ENCODE measurements at places on chromosomes 11 and 22.

DNA sequence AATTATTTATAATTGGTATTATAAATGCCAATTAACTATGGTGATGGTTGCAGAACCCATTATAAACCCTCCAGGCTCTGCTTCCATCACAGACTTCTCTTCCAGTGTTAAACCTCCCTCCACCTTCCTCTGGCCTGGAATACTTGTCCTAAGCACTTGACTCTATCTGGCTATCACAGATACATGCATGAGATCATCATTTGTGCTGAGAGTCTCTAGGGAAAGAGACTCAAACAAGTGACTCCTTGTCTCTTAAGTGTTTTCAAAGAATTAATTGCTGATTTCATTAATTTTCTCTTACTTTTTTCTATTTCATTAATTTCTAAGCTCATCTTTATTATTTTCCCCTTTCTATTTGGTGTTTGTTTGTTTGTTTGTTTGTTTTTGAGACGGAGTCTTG, 29.1 kb downstream of the RTL6 start:
- no peak for DNase-seq

DNA sequence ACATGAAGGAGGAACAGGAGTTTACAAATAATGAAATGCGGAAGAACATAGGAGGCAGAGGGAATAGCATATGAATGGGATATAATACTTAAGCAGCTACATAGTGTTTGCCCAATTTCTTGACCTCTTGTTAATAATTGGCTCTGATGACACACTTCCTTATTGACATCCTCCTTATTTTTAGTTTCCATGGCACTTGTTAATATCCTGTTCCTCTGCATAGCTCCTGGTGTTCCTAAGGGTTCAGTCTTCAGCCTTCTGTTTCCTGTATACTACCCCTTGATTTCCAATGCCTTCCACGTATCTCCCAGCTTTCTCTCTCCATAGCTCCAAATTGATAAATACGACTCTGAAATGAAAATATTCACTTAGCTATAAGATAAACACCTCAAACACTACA, 663.8 kb upstream of the API5 start:
- DNase-seq: no peak

DNA sequence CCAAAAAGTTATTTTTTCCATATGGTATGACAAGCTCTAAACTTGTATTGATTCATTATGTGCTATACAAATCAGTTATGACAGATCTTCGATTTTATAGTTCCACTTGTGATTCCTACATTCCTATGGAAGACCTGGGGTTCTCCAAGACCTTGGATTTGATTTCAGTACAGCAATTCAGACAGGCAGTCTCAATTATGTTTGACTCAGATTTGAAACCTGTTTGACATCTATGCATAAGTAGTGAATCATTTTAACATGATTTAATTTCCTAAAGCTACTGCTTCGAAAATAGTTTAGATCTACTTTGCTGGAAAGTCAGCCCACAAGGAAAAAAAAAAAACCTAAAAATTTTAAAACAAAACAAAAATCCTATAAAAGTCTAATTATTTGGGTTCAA, 820.4 kb downstream of the LUZP2 start:
- DNase-seq: no peak

GRCh38 chr22:27299181-27300085, 502.1 kb downstream of the MN1 start:
- DNase-seq: peak; percentile 18

DNA sequence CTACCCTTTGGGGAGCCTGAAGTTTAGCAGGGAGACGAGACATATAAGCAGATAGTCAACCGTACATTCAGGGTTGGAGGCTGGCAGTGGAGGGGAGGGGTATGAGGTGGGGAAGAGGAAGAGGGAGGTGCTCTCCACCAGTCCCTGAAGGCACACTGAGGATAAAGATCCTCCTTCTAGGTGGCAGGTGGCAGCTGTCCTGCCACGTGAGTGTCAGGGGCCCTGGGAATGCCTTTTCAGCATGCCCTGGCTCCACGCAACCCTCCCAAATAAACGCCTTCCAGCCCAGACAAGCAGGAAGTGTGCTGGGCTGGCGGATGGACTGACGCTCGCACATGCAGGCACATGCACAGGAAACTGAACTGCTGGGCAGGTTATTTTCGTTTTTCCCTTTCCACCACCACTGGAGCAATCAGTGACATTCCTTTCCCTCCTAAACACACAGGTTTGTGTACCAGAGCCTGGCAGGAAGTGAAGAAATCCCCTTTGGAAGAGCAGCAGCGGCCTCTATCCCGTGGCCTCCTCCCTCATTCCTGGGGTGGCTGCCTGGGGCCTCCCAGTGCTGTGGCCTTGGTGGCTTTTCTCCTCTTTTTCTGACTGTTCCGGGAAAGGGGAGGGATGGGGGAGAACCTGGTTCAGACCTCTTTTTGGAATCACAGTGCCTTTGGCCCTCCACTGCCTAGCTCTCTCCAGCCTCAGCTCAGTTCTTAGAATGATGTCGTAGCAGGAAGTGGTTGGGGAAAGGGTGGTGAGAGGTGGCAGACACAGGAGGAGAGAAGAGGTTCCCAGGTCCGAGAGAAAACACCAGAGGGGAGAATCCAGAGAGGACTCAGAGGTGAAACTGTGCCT, 157.0 kb upstream of the TIMP3 start:
- DNase-seq: peak; percentile 12

DNA sequence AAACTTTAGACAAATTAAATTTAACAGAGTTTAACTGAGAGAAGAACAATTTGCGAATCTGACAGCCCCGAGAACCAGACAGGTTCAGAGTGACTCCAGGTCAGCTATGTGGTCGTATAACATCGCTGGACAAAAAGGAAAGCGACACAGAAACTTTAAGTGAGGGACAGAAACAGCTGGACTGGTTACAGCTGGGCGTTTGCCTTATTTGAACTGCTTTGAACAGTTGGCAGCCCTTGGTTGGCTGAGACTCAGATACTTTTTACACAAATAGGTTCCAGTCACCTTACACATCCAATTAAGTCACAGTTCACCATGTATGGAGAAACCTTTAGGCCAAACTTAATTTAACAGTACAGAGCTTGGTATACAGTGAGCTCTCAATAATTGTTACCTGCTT, 436.9 kb downstream of the GUCY1A2 start:
- no peak for DNase-seq

- DNase-seq: peak; percentile 31
Observed at GRCh38 chr11:102276783-102277182, 40.5 kb upstream of the BIRC3 start.

GRCh38 chr11:13355191-13355590, 77.6 kb downstream of the BMAL1 start:
- peak; percentile 15 for DNase-seq

GRCh38 chr11:14669958-14670357, 26.4 kb downstream of the PDE3B start:
- DNase-seq: no peak

DNA sequence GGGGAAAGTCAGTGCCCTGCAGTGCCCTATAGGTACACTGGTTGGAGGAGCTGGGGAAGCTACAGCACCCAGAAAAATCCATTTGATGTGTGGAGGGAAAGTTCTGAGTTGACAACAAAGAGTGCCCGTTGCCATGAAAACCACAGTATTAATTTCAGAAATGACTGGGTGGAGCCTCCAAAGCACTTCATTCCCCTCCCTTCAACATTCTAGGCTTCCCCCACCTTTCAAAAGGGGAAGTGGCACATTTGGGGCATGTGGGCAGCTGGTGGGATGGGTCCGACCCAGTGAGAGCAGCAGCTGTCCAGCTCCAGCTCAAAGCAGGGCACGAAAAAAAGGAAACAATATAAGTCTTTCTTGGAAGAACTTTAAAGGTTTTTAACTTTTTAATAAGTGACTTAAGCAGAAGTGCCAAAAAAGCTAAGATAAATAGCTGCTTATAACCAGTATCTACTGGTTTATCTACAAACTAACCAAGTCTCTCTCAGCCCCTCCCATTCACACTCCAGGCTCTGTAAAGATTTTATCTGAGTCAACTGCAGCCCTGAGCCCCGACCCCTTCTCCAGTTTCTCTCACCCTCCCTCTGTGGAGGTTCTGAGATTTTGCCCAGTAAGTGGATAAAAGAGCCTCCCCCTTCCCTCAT, 9.0 kb upstream of the AHNAK start:
- peak; percentile 49 for DNase-seq

DNA sequence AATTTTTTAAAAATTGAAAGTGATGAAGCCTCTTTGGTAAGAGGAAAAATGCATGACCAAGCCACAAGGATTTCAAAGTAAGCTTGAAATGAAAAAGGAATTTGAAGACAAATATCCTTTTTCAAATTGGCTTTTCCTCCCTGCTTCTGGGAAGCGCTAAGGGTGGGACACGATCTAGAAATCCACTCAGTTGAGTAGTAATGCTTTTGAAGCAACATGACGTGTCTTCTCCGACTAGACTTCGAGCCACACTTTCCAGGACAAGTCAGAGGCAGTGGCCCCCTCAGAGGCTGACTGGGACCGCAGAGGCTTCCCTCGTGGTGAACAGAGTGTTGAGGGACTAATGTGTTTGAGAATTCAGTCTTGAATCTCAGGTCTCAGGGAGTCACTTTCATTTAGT, 39.8 kb downstream of the KREMEN1 start:
- peak; percentile 70 for DNase-seq

DNA sequence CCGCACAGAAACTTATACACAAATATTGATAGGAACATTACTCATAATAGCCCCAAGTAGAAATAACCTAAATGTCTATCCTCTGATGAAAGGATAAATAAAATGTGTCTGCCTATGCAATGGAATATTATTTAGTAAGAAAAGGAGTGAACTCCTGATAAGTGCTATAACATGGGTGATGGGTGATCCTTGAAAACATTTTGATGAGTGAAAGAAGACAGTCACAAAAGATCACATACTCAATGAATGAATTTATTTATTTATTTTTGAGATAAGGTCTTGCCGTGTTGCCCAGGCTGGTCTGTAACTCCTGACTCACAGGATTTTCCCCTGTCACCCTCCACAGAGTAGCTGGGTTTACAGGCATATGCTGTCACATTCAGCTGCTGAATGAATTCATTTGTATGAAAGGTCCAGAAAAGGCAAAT, 17.3 kb downstream of the RNF121 start:
- peak; percentile 73 for DNase-seq

GRCh38 chr11:10197091-10197490, 96.9 kb downstream of the SBF2 start:
- peak; percentile 78 for DNase-seq

DNA sequence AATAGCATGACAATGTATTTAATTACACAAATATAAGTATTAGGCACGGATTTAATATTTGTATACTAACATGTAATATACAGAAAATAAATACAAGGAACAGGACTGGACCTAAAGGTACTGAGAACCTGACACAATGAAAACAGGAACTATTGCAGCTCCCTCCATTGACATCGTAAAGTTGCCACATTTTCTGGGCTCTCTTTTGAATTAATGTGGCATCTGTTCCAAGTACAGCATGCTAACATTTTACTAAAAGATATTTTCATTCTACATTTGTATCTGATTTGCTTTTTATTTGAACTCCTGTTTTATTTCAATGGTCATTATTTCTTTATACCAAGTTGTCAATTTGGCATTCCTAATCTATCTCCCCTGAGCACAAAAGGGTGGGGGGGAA, 15.3 kb downstream of the PHF21A start:
- DNase-seq: no peak

DNA sequence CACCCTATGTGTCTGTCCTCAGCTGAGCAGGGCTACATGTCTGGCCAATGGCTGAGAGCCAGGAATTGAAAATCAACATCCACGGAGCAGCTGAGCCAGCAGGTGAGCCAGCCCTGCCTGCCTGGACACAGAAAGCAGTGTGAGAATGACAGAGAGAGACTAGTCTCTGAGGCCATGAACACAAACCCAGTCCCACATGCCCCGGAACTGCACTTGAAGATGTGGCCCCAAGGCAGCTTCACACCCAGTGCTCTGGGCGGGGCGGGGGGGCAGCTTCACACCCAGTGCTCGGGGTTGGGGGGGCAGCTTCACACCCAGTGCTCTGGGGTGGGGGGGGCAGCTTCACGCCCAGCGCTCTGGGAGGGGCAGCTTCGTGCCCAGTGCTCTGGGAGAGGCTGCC, 37.6 kb downstream of the TRMU start:
- no peak for DNase-seq

DNA sequence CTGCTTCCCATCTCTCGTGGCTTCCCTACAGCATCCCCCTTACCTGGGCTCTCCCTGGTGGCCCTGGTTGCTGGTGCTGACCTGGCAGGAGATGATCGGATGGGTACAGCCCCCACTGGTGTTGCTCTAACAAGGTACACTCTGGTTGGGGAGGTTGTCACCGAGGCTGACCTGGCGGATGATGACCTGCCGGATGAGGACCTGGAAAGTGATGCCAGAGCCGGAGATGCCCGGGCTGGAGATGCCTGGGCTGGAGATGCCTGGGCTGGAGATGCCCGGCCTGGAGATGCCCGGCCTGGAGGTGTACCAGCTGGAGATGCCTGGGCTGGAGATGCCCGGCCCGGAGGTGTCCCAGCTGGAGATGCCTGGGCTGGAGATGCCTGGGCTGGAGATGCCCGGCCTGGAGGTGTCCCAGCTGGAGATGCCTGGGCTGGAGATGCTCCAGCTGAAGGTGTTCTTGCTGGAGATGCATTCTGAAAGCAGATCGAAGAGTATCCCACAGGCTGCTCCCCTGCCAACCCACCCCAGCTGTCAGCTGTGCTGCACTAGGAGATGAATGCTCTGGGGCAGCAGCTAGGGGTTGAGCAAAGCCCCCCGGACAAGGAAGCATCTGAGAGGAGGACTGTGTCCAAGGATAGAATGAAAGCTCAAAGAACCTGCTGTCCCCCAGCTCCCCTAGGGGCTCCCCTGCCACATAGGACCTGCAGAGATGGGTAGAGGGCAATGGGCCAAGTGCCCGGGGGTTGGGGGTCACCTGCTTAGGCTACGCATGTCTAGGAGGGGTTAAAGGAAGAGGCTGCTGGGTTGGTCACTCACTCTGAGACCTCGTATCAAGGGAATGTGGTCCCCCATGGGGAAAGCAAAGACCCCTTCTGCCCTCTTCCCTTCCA, 10.6 kb downstream of the TMPRSS13 start:
- DNase-seq: no peak

DNA sequence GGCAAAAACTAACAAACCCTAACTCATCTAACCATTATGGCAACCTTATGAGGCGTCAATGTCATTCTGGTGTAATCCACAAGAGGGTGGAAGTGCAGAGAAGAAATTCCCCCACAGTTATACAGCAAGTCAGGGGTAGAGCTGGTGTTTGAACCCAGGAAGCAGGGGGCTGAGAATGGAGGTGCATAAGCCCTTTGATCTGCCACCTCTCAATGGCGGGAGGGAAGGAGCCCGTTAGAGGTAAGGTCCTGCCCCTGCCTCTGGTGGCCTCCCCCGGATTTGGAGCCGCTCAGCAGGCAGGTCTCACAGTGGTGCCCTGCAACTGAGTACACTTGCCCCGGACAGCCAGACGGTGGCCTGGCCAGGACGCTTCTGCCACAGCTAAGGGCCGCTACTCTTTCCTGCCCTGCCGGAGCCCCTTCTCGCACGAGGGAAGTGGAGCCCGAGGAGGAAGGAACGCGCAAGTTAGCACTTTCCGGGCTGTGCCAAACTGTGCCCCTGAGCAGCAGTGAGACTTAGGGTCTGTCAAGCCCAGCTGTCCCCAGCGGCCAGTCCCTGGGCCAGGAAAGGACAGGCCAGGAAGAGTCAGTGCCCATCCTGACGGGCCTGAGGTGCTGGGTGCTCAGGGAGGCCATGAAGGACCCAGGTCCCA, 1.1 kb downstream of the FXYD2 start:
- DNase-seq: no peak

- peak; percentile 14 for DNase-seq
Observed at GRCh38 chr11:56910785-56911184, 77.9 kb upstream of the OR5AK2 start.

GRCh38 chr22:40462195-40462984, 92.0 kb downstream of the SGSM3 start:
- no peak for DNase-seq
